Upper lobe of left lung (tissue), 6 donors: ENCODE measurements at places on chromosomes 1 and 21. TPM values are rescaled to one million over a fixed set of nuclear protein-coding genes. Genes with fewer than 3 reads are reported as not detected.

Gene RAD54L
- total RNA-seq, result 2.1 TPM

Gene GLIS1
- not detected for total RNA-seq

Gene RCSD1
- total RNA-seq, result 23.0 TPM

Gene MARK1
- total RNA-seq, result 1.2 TPM

Gene CLCA4
- total RNA-seq, result not detected

Gene SPATA45
- not detected for total RNA-seq

Gene FOXO6
- total RNA-seq, result 1.2 TPM

Gene VHLL
- not detected for total RNA-seq

Gene HTR6
- total RNA-seq, result not detected

DNA sequence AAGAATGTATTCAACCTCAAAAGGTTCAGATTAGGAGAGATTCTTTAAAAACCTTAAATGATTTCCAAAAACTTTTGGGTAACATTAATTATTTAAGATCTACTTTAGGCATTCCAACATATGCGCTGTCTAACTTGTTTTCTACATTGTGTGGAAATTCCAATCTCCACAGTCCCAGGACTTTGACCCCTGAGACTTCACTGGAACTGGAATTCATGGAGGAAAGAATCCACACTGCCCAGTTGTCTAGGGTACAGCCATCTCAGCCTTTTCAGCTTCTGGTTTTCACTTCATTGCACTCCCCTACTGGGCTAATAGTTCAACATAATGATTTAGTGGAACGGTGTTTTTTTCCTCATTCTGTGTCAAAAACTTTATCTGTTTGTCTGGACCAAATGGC is 161.5 kb downstream of the IER5 start:
- no peak overlapping the region for H3K4me3 ChIP-seq
- no peaks in the 10 kb centered on the region for H3K27me3 ChIP-seq
- no peak for DNase-seq
- H3K4me1 ChIP-seq, result no peaks in the 10 kb centered on the region
- no peaks in the 10 kb centered on the region for H3K36me3 ChIP-seq
- H3K27ac ChIP-seq, result no peak overlapping the region

- peaks cover 56% of the 10 kb centered on the region for H3K4me1 ChIP-seq
- no peaks in the 10 kb centered on the region for H3K36me3 ChIP-seq
- H3K27ac ChIP-seq, result peak overlapping the region; percentile 84
- no peaks in the 10 kb centered on the region for H3K27me3 ChIP-seq
- no peak overlapping the region for H3K4me3 ChIP-seq
- DNase-seq, result no peak
These were observed 30.5 kb upstream of the BTG2 start for GRCh38 chr1:203274603-203275381.

- H3K4me1 ChIP-seq, result no peaks in the 10 kb centered on the region
- H3K36me3 ChIP-seq, result no peaks in the 10 kb centered on the region
- no peaks in the 10 kb centered on the region for H3K27me3 ChIP-seq
- no peak for DNase-seq
- no peak overlapping the region for H3K4me3 ChIP-seq
These were observed 8.2 kb upstream of the SH2D1B start for GRCh38 chr1:162420120-162420519.

DNA sequence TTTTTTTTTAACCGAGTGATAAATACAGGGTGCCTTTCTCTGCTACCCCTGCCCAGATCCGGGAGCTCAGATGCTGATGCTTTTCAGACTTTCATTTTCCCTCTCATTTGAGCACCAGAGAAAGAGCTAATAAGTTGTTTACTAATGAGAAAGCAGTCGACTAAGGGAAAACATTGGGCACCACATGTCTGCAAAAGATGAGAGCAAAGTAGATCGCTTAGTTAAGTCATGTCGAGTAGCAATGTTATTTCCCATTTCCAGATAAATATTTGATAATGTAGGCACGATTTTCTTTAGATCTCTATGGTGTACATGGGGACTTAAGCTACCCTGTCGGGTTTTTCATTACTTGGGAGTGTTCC is 1.2 kb downstream of the PKN2 start:
- peak overlapping the region; percentile 95 for H3K27ac ChIP-seq
- no peaks in the 10 kb centered on the region for H3K27me3 ChIP-seq
- H3K36me3 ChIP-seq, result no peaks in the 10 kb centered on the region
- peaks cover 35% of the 10 kb centered on the region for H3K4me1 ChIP-seq

DNA sequence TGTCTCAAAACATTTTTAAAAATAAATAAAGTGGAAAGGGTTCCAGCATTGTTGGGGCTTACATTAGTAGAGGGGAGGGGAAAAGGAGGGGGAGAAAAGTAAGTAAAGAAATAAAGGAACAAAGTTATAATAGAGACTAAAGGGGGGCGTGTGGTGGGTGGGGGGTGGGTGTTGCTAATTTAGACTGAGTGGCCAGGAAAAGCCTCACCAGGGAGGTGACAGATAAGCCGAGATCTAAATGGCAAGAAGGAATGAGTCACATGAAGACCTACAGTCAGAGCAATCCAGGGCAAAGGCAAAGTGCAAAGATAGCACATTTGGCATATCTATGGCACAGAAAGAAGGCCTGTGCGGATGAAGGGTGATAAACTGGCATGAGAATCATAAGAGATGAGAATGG is 7.5 kb downstream of the MPL start:
- H3K4me3 ChIP-seq, result no peak overlapping the region
- H3K27me3 ChIP-seq, result no peaks in the 10 kb centered on the region
- H3K27ac ChIP-seq, result no peak overlapping the region

DNA sequence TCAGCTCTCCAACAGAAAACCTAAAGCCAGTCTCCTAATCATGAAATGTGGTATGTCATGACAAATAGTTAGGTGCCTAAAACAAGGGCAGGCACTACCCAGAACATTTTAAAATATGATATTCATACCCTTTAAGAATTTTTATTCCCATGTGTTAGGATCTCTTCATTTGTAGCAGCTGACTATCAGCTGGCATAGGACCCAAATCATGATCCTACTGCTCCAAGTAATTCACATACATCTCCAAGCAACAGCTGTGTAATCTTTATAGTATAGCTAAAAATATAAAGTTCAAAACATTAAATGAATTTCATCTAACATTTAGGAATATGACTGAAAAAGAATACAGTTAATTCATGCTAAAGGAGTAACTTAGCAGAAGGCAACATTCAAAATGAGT is 57.5 kb downstream of the ENAH start:
- no peaks in the 10 kb centered on the region for H3K27me3 ChIP-seq
- H3K4me3 ChIP-seq, result no peak overlapping the region
- DNase-seq, result no peak
- H3K27ac ChIP-seq, result no peak overlapping the region

GRCh38 chr1:29417147-29417858 is 181.0 kb downstream of the PTPRU start:
- peak overlapping the region; percentile 9 for H3K27ac ChIP-seq
- no peaks in the 10 kb centered on the region for H3K27me3 ChIP-seq
- H3K4me3 ChIP-seq, result no peak overlapping the region
- no peak for DNase-seq
- H3K4me1 ChIP-seq, result no peaks in the 10 kb centered on the region
- H3K36me3 ChIP-seq, result no peaks in the 10 kb centered on the region

DNA sequence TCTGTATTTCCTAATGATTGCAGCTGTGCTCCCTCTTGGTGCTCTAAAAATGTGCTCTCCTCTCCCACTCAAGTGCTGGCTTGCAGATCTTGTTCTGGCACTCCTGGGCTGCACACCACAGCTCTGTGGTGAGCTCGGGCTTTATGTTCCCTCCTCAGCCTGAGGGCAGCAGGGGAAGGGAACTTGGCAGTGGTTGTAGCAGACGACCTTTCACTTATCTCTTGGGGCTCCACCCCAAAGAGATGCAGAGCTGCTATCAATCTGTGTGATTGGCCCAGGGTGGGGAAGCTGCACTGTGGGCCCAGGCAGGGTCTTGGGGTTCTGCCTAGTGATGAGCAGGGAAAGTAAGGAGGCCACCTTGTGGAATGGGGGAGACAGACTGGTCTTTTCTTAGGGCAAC is 143.5 kb upstream of the GORAB start:
- DNase-seq, result no peak
- no peaks in the 10 kb centered on the region for H3K36me3 ChIP-seq
- H3K4me3 ChIP-seq, result no peak overlapping the region
- no peaks in the 10 kb centered on the region for H3K27me3 ChIP-seq
- no peak overlapping the region for H3K27ac ChIP-seq

- DNase-seq, result no peak
- H3K4me3 ChIP-seq, result no peak overlapping the region
- H3K36me3 ChIP-seq, result peaks cover 42% of the 10 kb centered on the region
- peaks cover 36% of the 10 kb centered on the region for H3K4me1 ChIP-seq
- H3K27ac ChIP-seq, result no peak overlapping the region
These were observed 11.2 kb downstream of the PUM1 start for GRCh38 chr1:31054349-31054748.

DNA sequence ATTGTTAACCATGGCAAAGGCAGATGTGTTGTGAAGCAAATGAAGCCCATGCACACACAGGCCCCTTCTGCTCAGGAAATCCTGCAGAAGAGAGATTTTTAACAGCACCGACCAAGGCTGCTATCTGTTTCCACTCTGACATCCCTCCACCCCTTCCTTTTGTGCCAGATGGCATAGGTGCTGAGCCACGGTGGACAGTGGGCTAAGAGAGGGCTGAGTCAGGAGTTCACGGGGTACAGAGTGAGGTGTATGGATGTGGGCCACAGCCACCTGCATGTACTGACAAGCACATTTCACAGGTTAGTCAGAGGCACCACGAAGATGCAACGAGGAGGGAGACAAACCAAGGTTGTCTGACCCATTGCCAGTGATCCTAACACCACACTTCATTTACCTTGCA is 9.5 kb downstream of the RSPH1 start:
- H3K27ac ChIP-seq, result no peak overlapping the region
- no peaks in the 10 kb centered on the region for H3K36me3 ChIP-seq
- no peak overlapping the region for H3K4me3 ChIP-seq
- no peaks in the 10 kb centered on the region for H3K4me1 ChIP-seq
- no peaks in the 10 kb centered on the region for H3K27me3 ChIP-seq

GRCh38 chr1:18727956-18728355 is 97.3 kb downstream of the PAX7 start:
- DNase-seq, result no peak
- no peaks in the 10 kb centered on the region for H3K36me3 ChIP-seq
- no peak overlapping the region for H3K4me3 ChIP-seq
- no peak overlapping the region for H3K27ac ChIP-seq
- no peaks in the 10 kb centered on the region for H3K27me3 ChIP-seq

DNA sequence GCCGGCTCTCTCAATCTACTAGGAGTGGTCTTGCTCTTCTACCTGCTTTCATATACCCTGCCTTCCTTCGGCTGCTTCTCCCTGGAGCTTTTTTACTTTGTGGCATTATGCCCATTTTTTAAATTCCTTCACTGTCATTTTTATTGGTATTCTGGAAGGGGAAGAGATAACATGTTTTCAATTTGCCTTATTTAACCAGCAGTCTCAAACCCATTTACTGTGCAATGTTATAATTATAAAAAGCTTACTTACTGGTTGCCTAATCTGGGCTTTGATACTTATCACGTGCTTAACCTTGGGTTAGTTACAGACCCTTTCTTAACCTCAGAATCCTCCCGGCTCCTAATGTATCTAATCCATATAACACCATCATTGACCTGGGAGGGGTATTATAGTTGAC is 128.1 kb downstream of the SIPA1L2 start:
- no peaks in the 10 kb centered on the region for H3K27me3 ChIP-seq
- DNase-seq, result no peak
- H3K27ac ChIP-seq, result no peak overlapping the region
- no peak overlapping the region for H3K4me3 ChIP-seq

- no peaks in the 10 kb centered on the region for H3K4me1 ChIP-seq
- H3K27me3 ChIP-seq, result no peaks in the 10 kb centered on the region
- H3K27ac ChIP-seq, result no peak overlapping the region
- no peaks in the 10 kb centered on the region for H3K36me3 ChIP-seq
These were observed 210.3 kb downstream of the SETD4 start for GRCh38 chr21:35850029-35850428.

- H3K4me3 ChIP-seq, result no peak overlapping the region
- DNase-seq, result no peak
- H3K36me3 ChIP-seq, result no peaks in the 10 kb centered on the region
- H3K27me3 ChIP-seq, result no peaks in the 10 kb centered on the region
- H3K27ac ChIP-seq, result no peak overlapping the region
These were observed 908.9 kb upstream of the ADGRL2 start for GRCh38 chr1:80891871-80892270.

DNA sequence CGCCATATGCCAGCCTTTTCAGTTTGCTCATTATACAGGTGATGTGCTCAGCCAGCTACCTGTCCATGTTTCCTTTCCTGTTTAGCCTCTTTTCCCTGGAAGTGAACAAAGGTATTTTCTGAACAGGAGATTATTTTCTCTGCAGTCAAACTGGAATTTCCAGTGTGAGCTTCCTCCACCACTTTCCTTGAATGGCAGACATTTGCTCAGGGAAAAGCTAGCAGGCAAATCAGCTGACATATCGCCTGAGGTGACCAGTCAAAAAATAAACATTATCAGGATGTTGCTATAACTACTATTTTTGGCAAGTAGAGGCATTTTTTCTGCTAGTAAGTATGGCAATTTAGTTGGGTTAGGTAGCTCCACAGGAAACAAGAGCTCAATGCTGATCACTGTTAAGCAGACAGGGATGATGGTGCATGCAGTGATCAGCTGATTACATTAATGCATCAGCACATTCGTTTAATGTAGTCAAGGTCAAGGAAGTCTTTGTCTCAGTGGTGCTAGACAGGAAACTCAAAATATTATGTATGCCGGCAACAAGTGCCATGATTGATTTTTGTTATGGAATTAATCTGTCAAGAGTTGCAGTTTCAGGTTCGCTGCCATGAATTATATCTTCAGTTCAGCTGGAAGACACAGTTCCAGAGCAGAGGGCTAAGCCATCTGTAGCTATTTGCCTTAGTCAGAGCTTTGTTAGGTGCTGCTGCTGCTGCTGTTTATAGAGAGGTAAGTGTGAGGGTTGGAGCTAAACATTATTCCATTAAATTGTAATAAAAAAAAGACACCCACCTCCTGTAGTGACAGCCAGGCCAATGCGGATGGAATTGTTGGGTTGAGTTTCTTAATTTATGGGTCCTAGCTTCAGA is 179.7 kb upstream of the ST6GALNAC5 start:
- no peak overlapping the region for H3K4me3 ChIP-seq
- DNase-seq, result no peak
- no peaks in the 10 kb centered on the region for H3K36me3 ChIP-seq
- H3K27me3 ChIP-seq, result no peaks in the 10 kb centered on the region
- no peaks in the 10 kb centered on the region for H3K4me1 ChIP-seq
- no peak overlapping the region for H3K27ac ChIP-seq

GRCh38 chr1:238982736-238983135 is 403.6 kb upstream of the CHRM3 start:
- no peak overlapping the region for H3K4me3 ChIP-seq
- no peaks in the 10 kb centered on the region for H3K27me3 ChIP-seq
- H3K4me1 ChIP-seq, result no peaks in the 10 kb centered on the region

GRCh38 chr1:109959974-109960744 is 24.4 kb upstream of the AHCYL1 start:
- no peak for DNase-seq
- H3K4me3 ChIP-seq, result no peak overlapping the region
- H3K27me3 ChIP-seq, result no peaks in the 10 kb centered on the region
- peaks cover 15% of the 10 kb centered on the region for H3K4me1 ChIP-seq
- no peaks in the 10 kb centered on the region for H3K36me3 ChIP-seq

- no peaks in the 10 kb centered on the region for H3K27me3 ChIP-seq
- no peaks in the 10 kb centered on the region for H3K36me3 ChIP-seq
- DNase-seq, result no peak
- no peaks in the 10 kb centered on the region for H3K4me1 ChIP-seq
- H3K4me3 ChIP-seq, result no peak overlapping the region
These were observed 8.8 kb upstream of the REN start for GRCh38 chr1:204174958-204175357.
